ENCODE measurements at places on chromosomes 6 and 20.

GRCh38 chr6:167827583-167828324, 1.0 kb downstream of the AFDN start:
- DNase-seq: no peak

- peak; percentile 65 for DNase-seq
Measured at GRCh38 chr6:292506-293192, 362 bp downstream of the DUSP22 start.

DNA sequence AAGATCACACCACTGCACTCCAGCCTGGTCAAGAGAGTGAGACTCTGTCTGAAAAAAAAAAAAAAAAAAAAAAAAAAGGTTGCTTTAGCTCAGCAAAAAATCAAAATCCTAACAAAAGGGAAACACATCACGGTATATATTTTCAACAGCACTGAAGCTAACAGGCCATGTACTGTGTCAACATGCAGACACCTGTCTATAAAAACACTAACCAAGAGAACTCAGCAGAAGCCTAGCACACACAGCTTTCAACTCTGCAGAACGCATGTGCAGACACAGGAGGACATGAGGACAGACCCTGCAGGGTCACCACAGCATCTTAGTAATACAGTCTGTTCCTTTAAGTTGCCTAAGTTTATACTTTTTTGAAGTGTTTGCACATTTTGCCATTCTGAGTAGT, 13.5 kb downstream of the NINL start:
- DNase-seq: no peak

DNA sequence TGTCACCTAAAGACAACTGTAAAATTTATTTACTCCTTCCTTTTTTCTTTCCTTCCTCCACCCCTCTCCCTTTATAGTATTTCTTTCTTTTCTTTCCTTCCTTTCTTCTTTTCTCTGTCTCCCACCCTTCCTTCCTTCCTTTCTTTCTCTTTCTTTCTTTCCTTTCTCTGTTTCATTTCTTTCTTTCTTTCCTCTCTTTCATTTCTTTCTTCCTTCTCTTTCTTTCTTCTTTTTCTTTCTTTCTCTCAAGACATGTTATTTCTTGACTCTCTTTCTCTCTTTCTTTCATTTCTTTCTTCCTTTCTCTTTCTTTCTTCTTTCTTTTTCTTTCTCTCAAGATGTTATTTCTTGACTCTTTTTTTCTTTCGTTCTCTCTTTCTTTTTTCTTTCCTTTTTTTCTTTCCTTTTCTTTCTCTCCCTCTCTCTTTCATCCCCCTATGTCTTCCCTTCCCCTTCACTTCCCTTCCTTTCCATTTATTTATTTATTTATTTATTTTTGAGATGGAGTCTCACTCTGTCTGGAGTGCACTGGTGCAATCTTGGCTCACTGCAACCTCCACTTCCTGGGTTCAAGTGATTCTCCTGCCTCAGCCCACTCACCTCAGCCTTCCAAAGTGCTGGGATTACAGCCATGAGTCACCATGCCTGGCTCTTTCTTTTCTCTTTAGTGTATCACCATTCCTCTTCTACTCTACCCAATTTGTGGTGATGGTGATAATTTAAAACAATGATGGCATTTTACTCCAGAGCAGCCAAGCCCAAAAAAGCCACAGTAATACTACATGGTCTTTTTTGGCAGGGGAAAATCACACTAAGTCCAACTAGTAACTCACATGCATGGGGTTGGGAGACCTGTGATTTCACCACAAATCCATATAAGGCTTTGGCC, 188.2 kb downstream of the ADGRG6 start:
- DNase-seq: no peak

DNA sequence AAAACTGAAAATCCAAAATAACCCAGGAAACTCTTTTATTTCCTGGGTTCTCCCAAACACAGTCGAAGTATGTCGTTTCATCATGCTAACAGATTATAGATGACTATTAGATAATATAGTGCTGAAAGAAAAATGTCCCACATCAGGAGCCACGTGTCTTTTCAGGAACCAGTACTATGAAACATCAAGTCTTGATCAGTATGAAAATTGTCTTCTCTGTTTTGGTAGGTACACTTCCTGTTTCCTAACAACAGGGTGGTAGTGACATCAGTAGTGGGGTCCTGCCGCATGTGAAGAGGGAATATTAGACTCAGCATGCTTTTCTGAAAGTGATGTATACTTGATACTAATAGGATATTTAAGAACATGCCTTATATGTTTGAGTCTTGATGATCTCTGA, 136.7 kb downstream of the HIVEP1 start:
- no peak for DNase-seq

GRCh38 chr6:126477678-126478077, 137.8 kb downstream of the CENPW start:
- DNase-seq: no peak

- no peak for DNase-seq
Measured at GRCh38 chr6:101352316-101352715, 41.2 kb upstream of the GRIK2 start.

Measured in stimulated activated CD4-positive, alpha-beta T cell treated with anti-CD3 and anti-CD28 coated beads, Interleukin-4, amount 100 ng/mL, for 48 hours (primary cell).